Activated CD4-positive, alpha-beta T cell treated with anti-CD3 and anti-CD28 coated beads for 24 hours (primary cell): ENCODE measurements at places on chromosomes 5 and 9.

- DNase-seq, result no peak
These were observed 11.4 kb upstream of the LECT2 start for GRCh38 chr5:135966165-135966564.

DNA sequence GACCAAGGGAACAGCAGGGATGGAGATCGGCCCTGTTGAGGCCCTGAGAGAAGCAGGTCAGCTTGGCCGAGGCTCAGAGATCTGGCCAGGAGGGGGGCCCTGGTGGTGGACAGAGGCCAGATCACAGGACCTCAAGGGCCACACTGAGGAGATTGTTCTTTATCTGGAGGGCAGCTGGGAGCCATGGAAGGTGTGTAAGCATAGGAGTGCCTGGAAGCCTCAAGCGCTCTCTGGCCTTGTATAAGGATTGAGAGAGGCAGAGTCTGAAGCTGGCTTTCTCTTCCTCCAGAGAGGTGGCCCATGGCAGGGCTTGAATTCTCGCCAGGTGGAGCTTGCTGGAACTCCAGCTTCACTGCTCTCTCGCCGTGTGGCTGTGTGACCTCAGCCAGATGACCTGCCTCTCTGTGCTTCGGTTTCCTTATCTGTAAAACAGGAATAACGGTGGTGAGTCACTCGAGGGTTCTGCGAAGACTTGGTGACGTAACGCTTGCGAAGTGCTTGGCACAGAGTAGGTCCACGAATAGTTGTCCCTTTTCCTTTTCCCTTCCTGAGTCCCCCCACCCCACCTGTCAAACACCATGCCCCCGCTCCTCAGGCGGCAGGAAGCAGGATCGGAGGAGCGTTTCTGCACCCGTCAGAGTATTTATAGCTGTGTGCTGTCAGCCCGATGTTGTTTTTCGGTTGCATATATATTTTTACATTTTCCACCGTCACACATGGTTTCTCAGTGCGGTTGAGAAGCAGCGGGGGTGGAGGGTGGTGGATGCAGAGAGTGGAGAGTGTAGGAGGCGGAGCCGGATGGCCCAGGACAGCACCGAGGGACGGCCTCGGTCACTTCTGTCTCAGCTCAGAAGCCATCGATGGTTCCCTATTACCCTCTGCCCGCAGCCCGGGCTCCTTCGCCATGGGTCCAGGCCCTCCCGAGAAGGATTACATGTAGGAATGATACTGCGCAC is 17.0 kb upstream of the CRB2 start:
- peak; percentile 50 for DNase-seq

DNA sequence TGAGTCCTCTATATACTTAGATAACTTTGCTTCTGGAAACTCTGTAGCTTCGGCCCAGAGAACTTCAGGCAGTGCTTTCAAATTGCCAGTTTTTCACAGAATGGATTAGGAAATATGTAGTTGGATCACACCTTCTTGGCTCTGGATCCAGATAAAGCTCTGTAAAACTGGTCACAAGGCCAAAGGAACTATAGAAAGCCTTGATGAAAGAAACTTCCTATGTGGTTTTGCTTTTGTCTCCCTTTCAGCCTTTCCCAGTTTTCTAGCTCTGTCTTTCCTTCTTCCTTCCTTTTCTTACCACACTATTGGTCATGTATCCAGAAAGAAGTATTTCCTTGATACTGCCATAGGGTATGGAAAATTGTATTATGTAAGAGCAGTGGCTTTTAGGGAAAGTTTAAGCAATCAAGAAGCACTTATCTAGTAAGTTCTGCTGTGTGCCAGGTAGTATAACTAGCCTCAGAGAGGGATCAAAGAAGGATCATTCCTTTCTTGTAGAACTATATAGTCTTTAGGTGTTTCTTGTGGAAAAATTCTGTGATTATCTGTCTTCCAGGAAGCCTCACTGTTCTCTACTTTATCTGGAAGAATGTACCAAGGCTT is 6.3 kb downstream of the GPR21 start:
- no peak for DNase-seq

DNA sequence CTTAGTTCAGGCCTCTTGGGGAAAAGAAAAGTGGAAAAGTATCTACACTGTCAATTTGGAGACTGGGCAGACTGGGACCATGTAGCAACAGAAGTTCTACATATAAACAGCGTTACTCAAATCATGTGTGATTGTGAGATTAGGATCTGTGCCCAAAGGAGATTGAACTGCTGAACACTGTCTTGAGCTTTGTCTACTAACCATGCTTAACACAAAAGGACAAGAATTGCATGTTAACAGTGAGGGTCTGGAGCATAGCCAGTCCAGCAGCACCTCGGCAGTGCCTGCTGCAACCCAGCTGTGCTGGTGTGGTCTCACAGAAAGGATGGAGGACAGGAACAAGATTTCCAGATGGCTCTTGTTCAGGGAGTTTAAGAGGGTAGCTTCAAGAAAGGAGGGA is 5.7 kb downstream of the PAM start:
- DNase-seq, result no peak

- DNase-seq, result no peak
These were observed 20.2 kb upstream of the ORM1 start for GRCh38 chr9:114302727-114303126.

GRCh38 chr5:27158775-27159174 is 120.4 kb upstream of the CDH9 start:
- DNase-seq, result no peak

DNA sequence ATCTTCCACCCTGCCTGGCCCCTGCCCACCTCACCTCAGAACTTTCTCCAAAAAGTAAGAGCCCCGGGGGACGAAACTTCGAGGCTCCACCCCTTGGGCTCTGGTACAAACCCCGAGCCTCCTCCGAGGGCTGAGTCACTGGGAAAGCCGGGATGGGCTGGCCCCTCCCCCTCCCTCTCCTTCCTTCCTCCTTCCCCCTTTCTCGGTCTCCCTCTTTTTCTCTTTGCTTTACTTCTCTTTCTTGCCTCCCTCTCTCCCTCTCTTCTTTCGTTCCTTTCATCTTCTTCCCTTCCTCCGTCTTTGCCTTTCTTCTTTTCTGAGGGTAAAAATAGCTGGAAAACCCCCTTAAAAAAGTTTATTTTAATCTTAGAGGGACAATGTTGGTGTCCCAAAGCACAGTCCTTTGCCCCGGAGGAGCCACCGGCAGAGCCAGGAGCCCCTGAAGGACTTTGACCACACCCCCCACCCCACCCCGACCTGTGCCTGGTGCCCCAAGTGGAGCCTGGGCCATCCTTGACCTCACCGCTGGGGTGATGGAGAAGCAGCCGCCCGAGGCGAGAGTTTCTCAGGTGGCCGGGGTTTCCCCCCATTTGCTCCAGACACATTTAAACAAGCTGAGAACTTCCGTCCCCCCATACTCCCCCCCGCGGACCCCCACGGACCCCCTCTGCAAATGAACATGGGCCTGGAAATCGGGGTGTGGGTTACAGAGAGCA is 5.7 kb upstream of the NOTCH1 start:
- DNase-seq, result no peak

DNA sequence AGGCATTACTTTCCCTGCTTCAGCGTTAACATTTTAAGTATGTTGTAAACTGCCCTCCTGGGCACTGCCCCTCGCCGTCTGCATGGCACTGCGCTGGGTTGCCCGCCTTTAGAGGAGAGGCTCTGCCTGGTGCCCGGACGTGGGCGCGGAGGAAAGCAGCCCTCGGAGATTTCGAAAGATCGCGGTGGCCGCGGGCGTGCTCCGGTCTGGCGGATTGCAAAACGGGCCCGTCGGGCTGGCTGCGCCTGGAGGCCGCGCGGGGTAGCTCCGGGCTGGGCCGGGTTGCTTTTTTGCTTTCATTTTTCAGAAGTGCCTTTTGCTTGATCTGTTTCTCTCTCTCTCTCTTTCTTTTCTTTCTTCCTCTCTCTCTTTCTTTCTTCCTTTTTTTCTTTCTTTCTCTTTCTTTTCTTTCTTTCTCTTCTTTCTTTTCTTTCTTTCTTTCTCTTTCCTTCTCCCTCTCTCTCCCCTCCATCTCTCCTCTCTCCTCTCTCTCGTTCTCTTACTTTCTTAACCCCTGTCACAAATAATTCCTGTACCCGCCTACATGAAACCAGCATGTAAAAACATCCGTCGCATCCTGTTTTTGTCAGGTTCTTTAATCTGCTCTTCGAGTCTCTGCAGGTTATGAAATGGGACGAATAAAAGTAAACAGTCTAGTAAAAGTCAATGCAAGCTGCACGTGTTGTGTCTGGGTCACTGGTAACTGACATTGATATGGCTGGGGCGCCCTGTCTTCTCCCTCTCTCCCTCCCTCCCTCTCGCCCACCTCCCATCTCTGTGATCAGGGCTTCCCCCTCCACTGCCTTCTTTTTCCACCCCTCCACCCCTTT is 1.7 kb downstream of the FST start:
- DNase-seq, result peak; percentile 49

GRCh38 chr5:149550268-149550583 is 1.0 kb downstream of the CSNK1A1 start:
- no peak for DNase-seq

- no peak for DNase-seq
These were observed 41.1 kb downstream of the DAP start for GRCh38 chr5:10719965-10720364.

DNA sequence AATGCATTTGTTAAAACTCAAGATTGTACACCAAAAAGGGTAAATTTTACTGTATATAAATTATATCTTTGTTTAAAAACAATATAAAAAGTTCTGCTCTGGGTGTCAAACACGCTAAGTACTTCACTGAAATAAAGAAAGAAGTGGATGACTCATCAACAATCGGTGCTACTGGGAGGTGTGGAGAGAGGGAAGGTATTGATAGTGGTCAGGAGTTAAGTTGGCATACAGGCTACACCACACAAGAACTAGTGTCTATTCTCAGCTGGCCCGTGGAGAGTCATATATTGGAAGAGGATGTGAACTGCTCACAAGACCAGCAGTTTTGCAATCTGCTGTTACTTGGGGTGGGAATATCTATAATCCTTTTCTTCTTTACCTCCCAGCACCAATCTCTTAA is 145.7 kb upstream of the TRPC7 start:
- DNase-seq, result no peak

GRCh38 chr9:5764130-5764868 is 68.6 kb downstream of the ERMP1 start:
- DNase-seq, result no peak

DNA sequence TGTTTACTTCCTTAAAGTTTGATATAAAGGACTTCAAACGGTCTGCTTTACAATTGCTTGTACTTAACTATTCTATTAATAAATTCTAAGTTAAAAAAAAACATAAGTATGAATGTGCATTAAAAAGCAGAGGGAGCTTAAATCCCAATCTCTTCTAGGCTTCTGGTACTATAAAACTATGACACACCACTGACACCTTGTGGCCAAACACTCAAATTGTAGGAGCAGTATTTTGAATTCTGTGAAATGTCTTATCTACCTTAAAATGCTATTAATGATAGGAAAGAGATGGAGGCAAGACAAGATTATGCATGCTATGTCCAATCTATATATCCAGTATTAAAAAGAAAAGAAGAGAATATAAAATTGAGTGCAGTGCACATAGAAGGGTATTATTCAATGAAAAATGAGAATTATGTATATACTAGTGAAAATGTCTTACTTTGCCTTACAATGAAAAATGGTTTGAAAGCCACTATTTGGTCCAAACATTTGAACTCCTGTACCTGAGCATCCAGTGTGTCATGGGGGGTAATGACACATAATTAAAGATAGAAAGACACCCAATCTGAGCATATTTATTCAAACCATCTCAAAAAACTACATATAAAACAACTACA is 87.6 kb downstream of the ERP44 start:
- DNase-seq, result peak; percentile 14

GRCh38 chr5:55307383-55308253 is at the start of the genes DHX29 and MTREX:
DHX29 (minus strand) TSS chr5:55307694; CDS start chr5:55307573, 121 bp downstream.
MTREX (plus strand) TSS chr5:55307989; CDS start chr5:55308014, 25 bp downstream.
- peak; percentile 80 for DNase-seq

DNA sequence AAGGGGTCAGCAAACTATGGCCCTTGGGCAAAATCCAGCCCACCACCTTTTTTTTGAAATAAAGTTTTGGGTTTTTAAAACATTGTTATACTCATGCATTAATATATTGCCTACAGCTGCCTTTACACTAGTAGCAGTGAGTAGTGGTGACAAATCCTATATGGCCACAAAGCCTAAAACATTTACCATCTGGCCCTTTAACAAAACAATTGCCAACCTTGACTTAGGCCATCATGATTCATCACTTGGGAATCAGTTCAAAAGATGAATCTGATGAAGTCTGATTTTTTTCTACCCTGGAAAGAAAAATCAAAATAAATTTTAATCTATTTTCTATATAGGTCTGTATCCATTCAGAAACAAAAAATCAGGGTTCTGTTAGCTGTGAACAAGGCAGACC is 484.9 kb downstream of the BNC2 start:
- no peak for DNase-seq

GRCh38 chr5:140633021-140633471 is at the start of gene CD14:
CD14 (minus strand) TSS chr5:140633175; CDS start chr5:140633071, 104 bp downstream.
- no peak for DNase-seq

DNA sequence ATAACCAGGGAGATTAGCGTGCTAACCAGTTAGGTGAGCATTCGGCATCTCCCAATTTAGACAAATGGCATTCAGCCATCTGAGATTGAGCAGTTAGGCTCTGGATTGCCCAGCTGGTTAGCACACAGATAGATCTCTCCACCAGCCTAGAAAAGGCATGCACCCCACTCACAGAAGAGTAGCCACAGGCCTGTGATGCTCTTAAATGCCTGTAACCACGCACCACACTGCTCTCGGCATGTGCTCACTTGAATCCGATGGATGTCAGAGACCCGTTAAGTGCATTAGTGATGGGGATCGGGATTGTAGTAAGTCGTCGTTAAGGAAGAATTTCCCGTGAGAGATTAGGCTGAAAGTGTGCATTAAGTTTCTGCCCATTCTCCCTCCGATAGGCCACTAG is 23.0 kb downstream of the MARCHF6 start:
- DNase-seq, result no peak

DNA sequence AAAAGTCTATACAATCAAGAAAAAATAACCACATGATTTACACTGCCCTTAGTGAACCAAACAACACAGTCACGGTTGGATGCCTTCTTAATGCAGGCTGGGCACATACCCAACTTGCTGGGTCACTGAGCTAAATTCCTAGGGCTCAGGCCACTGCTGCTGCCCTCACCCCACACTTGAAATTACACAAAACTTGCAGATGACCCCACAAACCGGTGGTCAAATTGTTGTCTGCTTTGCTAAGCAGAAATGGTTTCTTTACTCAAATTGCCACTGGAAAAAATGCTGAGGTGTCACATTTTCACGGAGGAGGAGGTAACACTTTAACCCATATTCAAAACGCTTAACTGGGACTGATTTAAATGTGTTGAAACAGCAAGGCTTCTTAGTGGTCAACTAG is 62.4 kb downstream of the HMHB1 start:
- no peak for DNase-seq

- no peak for DNase-seq
These were observed 5.9 kb upstream of the AGPAT2 start for GRCh38 chr9:136693135-136693489.
